ENCODE measurements at places on chromosomes 5 and 9.
A peak's percentile ranks its signal among the peaks of the same experiment; 100 is the strongest.

DNA sequence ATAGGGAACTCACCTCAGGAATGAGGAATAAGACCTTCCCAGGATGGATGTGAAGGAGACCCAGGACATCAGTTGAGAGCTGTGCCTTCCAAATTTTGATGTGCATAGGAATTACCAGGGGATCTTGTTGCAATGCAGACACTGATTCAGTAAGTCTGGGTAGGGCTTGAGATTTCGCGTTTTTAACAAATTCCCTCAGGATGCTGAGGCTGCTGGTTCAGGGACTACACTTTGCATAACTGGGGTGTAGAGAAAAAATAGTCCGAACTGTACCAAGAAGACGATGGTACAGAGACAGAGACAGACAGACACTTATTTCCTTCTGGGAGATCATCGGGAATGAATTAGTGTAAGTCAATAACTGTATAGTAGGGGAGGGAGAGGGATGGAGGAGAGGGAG is 82.3 kb upstream of the FREM1 start:
- DNase-seq, result no peak

DNA sequence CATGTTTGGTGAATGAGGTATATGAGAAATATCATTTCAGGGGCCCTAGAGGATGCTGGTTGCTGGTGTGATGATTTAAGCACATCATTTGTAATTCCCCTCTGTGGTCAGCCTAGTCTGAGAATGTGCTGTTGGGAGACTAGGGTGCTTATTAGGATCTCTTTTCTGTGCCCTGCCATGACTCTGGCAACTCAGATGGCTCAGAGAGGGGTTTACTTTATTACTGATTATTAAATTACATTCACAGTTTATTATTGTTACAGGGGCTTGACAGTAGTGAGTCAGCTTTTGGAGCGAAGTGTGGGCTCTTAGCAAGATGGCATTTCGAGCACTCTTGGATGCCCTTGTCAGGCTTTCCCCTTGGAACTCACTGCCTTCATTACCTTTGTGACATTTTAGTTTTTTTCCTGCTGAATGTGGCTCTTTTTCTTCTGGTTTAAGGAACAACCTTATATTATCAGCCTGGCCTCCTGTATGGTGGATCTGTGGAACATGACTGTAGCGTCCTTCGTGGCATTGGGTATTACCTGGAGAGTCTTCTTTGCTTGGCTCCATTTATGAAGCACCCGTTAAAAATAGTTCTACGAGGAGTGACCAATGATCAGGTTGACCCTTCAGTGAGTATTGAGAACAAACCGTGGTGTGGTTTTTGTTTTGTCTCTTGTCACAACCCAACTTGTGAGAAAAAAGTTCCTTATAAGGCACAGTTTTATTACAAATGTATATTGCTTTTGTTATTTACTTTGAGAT is 33.8 kb downstream of the RCL1 start:
- DNase-seq, result no peak

- no peak for DNase-seq
These were observed 25.9 kb downstream of the GALNT12 start for GRCh38 chr9:98833090-98833956.

- DNase-seq, result no peak
These were observed 26.5 kb upstream of the C5orf47 start for GRCh38 chr5:173962436-173962972.

GRCh38 chr9:100011062-100011681 is 87.6 kb downstream of the ERP44 start:
- peak; percentile 15 for DNase-seq

DNA sequence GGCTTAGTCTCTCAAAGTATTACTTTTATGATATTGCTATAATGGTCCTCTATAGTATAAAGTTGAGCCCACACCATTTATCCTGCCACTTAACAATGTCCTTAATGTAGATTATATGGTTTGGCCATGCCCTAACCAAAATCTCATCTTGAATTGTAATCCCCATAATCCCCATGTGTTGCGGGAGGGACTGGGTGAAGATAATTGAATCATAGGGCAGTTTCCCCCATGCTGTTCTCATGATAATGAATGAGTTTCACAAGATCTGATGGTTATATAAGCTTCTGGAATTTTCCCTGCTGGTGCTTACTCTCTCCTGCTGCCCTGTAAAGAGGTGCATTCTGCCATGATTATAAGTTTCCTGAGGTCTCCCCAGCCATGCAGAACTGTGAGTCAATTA is 498.8 kb downstream of the RAB3C start:
- no peak for DNase-seq

- peak; percentile 15 for DNase-seq
These were observed 67.2 kb downstream of the MRPS30 start for GRCh38 chr5:44875661-44876605.

DNA sequence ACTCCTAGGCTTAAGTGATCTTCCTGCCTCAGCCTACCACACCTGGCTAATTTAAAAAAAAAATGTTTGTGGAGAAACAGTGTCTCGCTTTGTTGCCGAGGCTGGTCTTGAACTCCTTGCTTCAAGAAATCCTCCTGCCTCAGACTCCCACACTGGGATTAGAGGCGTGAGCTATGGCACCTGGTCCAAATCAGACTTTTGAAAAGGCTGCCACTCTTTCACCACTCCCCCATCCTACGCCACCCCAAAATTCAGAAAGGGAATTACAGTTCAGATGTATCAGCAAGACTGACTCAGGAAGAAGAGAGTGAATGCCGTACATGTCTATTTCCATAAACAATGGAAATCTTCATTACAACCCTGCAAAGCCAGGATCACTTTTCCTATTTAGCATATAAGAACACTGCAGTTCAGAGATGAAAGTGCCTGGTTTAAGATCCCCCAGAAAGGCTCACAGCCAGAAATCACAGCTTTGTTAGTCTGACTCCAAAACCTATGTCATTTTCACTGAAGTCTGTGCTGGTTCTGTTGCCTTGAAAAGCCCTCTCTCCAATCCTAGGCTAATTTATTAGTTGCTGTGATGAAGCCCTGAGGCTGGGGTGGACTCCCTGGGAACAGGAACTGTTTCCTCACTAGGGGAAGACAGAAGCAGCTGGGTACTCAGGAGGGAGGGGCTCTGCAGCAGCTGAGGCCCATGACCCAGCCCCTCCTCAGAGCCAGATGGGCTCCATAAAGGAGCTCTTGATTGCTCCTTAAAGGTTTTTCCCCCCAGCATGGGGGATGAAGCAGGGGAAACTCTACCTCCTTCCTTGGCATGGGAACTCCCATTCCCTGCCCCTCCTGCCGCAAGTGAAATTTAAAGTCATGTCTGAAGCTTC is 3.1 kb downstream of the FBLL1 start:
- no peak for DNase-seq

- DNase-seq, result no peak
These were observed 41.0 kb downstream of the CCDC192 start for GRCh38 chr5:127744241-127744640.

GRCh38 chr5:81773574-81773973 is 22.7 kb upstream of the SSBP2 start:
- DNase-seq, result no peak

DNA sequence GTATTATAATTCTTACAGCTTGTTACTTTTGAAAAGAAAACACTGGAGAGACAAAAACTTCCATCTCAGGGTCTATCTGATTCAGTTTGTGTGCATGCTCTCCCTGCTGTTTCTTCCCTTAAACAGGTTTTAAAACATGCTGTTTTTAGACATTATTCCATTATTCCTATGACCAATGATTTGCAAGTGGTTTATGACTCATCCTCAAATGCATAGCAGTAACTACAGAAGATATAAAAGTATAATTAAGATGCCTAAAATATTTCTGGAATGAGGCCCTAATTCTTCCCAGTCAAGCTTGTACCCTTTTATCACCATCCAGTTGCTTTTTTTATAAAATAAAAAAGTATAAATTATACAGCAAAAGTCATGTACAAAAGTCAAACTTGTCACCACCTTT is 3.7 kb downstream of the DTWD2 start:
- no peak for DNase-seq

DNA sequence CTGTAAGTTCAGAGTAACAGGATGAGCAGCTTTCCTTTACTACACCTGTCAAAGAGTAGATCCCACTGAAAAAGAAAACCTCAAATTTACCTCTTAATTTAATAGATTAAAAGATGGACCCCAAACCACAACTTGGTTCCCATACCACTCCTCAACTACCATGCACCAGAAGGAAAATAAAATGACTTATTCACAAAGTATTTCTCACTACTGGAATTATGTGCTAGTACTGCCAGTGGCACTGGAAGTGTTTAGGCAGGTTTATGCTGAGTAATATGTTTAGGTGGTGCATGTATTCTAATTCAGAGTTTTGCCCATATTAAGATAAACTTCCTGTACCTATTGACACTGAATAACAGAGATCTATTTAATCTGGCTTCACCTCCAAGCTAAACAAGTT is 6.6 kb downstream of the PLK2 start:
- no peak for DNase-seq

DNA sequence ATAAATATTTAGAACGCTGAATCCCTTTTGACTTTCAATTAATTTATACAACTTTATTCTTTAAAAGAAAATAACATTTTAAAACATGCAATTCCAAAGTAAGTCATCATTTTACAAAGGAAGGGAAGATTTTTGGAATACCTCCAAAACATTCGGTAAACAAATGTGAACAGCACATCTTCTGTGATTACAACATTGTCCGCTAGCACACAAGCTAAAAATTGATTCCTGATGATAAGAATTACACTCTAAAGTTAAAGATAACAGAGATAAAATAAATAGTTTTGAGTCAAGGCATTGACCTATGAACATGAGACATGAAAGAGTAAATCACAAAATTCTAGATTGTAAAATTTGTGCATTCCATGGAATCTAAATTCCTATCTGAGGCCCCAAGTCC is 56.2 kb upstream of the TRAF1 start:
- no peak for DNase-seq

- no peak for DNase-seq
These were observed 51.6 kb upstream of the PHYKPL start for GRCh38 chr5:178284093-178284675.

GRCh38 chr5:167850911-167851310 is 440.5 kb upstream of the WWC1 start:
- DNase-seq, result no peak

GRCh38 chr5:17081142-17081541 is 136.3 kb upstream of the BASP1 start:
- DNase-seq, result no peak

DNA sequence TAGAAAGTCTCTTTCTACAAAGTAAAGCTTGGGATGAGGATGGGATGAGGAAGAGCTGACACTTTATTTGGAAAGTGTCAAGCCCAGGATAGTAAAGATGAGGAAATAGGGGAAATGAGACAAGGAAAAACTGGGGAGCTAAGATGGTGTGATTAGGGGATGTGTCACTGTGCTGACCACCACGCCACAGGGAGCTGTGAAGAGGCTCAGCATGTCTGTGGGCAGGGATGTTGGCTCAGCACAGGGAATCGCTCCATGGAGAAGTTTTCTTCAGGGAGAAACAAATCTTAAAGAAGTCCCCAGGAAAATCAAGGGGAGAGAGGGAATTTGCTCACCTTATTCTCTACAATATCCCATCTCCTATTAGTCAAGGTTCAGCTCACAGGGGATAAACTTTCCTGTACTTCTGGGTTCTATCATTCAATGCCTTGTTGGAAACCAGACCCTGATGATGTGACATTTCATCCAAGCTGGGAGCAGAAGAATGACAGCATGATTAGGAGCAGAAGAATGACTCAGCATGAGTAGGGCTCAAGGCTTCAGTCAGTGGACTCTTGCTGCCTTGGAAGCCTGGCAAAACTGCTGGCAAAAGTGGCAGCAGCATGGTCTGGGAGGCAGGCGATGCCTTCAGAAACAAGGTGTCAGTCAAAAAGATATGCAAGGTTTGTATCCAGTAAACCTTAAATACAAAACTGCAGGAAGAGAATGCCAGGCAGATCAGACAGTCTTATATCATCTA is 4.9 kb downstream of the HSPB3 start:
- DNase-seq, result no peak

DNA sequence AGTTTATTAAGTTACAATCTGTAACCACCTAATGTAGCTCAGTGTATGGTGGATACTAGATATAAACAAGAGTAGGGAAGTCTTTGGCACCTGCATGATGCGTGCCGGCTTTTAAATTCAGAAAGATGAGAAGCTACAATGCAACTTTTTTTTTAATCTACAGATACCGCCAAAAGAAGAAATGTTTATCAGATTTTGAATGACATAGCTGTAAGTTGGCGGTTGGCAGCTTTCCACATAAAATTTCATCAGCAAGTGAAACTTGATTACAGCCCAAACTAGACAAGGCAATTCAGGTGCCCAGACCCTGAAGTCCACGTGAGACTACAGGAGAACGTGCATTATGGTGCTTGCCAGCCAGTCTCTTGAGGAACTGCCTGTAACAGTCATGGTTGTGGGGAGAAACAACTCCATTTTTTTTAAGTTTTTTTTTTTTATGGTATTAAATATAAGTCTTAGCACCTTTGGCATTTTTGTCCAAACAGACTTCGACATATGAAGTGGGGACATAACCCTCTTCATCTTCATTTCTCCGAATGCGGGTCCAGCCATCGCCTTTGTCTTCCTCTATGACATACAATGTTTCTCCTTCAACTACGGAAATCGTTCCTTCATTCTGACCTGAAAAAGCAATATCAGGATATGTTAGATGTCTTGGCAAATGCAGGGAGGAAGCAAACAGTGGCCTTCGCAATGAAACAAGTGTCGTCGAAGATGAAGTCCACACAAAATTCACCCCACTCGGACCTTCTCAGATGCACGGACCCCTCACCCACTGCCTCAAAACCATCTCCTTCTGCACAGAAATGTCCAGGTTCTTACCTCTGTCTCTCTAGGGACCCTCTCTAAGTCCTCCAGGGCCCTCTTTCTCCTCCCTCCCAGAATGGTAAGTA is 60.4 kb downstream of the USP20 start:
- no peak for DNase-seq

GRCh38 chr5:79200573-79201183 is 35.3 kb upstream of the JMY start:
- no peak for DNase-seq

DNA sequence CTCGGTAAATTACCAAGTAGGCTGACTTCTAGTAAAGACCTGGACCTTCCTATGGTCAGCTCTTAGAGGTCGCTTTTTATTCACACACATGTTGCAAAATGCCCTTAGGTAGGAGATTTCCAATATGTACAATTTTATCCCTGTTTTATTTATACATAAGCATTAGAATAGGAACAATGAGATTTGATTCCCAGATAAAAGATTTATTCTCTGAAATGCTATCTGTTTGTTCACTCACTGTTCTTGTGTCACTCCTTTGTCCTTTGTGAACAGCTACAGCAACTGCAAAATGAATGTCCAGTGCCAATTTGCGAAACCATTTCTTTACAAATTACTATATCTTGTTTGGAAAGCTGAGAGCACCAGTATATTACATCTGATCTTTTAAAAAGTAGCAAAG is 991.5 kb upstream of the TYRP1 start:
- no peak for DNase-seq

- DNase-seq, result no peak
These were observed 12.6 kb upstream of the GNAQ start for GRCh38 chr9:78044189-78044588.

GRCh38 chr5:6354848-6355247 is 23.5 kb downstream of the MED10 start:
- no peak for DNase-seq

DNA sequence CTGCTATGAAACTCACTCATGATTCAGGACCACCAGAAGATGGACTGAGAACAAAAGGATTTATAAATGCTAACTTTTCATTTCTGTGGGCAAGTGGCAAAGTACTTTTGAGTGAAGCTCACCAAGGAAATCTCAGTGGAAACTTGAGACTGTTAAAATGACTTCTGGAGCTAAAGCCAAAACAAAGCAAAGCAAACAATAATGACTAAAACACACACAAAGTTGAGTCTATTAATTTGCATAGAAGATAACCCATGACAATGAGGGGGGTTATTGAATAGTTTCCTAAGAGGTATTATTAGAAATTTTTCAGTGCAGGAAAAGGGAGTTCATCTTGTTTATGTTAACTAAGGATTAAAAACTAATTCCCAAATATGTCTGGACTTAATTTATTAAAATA is 612.8 kb upstream of the FAM174A start:
- DNase-seq, result no peak
